CD4-positive, alpha-beta T cell treated with Interleukin-4 for 4 hours (primary cell): ENCODE measurements at places on chromosomes 3 and 15.

DNA sequence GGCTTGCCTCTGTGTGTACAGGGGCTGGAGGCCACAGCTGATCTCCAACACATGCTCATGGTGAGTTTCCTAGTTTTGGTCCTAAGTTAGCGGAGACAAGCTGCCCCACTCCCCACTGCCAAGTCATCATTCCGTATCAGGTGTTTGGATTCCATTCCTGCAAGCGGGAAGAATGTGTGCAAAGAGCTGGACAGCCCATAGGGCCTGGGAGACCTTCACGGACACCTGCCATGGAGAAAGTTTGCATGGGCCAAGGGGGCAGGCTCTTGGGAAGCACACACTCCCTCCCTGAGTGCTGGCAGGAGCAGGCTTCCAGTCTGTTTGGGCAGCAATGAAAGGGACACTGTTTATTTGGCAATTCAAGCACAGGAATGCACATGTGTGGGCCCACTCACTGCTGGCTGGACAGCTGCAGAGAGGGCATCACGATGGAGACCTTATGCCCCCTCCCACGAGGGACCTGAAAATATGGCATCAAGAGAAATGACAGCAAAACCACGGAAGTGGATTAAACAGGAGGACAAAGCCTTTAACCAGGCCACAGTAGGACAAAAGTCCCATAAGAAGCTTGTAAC, 149.7 kb downstream of the KLF13 start:
- DNase-seq, result no peak

GRCh38 chr3:4990069-4990468, 10.8 kb downstream of the BHLHE40 start:
- peak; percentile 40 for DNase-seq

DNA sequence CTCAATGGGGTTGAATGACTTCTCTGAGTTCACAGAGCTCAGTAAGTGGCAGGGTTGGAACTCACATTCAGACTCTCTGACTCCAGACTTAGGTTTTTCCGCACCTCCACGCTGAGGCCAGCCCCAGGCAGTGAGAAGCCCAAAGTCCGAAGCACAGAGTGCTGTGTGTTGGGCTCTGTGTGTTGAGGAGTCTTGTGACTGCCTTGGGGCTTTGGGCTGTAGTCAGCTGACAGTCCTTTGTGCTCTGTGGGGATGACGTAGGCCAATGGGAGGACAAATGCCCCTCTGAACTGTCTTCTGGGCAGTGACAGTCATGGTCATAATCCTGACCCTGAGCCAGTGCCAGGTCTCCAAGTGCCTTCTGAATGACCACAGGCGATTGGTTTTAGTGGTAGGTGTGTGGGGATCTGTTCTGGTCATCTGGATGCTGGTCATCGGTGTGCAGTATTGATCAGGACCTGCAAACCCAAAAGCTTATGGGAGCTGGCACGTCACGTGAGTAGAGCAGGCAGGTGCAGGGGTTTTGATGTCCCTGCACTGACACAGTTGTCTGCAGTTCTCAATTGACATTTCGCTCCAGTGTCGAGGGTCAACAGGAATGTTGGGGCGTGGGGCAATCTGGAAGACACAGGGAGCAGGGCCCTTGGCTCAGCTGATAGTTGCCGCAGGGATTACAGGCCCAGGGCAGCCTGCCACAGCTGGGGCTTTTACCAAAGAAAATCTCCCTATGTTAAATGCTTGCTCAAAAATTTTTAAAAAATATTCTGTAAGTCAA, 45.3 kb downstream of the CAPN3 start:
- no peak for DNase-seq

DNA sequence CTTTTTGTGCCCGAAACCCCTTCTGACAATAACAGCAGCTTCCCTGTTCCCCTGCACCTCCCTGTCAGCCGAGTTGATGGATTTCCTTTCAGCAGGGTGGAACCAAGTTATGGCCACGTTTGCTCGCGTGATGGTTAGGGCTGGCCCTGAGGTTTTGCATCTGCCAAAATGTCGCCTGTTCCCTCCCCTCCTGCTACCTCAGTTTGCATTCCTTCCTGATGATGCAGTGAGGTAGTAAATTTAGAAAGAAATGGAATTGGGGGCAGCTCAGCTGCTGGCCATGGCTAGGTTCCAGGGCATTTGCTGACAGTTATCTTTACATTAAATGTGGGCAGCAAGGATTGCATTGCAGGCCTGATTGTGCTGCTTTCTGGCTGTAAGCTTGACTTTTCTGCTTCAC, 13.2 kb downstream of the LIMD1 start:
- DNase-seq, result no peak

DNA sequence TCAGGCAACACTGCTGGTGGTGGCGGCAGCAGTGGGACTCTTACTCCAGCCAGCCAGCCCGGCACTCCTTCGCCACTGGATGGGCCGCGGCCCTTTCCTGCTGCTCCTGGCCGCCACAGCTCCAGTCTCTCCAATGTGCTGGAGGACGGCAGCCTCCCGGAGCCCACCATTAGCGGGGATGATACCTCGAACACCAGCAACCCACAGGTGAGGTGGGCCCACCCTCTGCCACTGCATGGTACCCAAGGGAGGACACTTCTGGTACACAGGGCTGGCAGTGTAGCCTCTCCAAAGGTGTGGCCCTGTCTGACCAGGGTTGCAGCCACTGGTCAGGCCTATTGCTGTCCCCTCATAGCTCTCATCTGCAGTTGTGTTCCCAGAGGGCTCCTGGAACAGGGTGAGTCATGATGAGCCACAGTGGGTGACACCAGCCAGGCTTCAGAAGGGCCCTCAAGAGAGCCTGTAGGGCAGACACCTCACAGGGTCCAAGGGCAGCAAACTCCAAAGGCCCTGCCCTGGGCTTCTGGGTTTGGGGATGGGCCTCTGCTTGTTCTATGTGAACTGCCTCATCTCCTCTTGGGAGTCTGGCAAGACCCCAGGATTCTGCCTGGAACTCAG, 20.8 kb downstream of the NBEAL2 start:
- no peak for DNase-seq

GRCh38 chr15:67146875-67147381, 81.5 kb downstream of the SMAD3 start:
- peak; percentile 42 for DNase-seq

- DNase-seq, result no peak
Observed at GRCh38 chr3:190380184-190380583, 7.8 kb upstream of the CLDN16 start.

DNA sequence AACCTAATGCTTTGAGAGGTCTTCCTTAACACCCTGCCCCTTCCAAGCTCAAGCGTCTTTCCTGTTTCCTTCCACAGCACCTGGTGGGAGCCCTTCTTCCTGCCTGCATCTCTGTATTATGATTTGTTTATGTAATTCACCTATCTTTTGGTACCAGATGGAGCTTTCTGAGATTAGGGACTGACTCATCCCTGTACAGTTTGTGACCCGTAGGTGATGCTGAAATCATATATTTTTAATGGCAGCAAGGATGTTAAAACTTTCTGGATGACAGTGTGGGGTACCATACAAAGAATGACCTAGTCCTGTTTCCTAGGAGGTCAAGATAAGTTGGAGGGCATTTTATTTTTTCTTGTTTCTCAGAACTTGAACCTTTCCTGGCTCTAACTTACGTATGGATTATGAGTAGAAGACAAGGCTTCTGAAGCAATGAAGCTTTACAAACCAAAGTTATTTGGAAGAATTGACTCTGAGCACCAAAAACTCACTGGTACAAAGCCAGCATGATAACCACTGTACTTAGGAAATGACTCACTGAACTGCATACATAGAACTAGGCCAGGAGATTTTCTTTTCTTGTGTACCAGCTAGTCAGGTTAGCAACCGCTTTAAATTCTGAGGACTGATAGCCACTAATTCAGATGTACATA, 46.6 kb downstream of the HHLA2 start:
- no peak for DNase-seq

GRCh38 chr15:47720555-47720954, 3.2 kb downstream of the SEMA6D start:
- DNase-seq, result no peak

GRCh38 chr3:78754066-78754743, 1013.6 kb downstream of the ROBO1 start:
- DNase-seq, result no peak

DNA sequence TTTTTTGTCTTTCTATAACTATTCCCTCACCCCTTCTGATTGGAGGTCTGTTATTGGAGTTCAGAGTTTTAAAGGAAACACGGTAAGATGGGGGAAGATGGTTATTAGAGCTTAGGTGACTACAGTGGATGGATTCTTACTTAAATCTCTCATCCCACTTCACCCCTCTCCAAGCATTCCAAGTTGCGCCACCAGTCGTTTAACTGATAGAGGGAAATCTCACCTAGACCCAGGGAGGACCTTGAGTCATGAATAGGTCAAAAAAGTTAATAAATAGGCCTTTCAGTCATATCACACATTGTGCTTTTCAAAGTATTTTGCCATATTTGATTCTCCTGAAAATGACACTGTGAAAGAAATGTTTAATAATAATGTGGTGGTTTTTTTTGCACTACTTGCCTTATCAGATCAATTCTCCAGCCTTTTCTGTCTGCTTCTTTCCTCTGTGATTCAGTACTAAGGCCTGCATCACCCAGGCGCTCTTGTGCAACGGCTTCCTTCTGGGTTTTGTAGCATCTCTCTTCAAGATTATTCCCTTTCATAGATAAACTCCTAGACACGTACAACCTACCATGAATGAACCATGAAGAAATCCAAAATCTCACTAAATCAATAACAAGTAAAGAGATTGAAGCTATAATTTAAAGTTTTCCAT, 100.4 kb upstream of the TGFBR2 start:
- DNase-seq, result no peak

GRCh38 chr3:27669591-27669990, 52.5 kb downstream of the EOMES start:
- no peak for DNase-seq

DNA sequence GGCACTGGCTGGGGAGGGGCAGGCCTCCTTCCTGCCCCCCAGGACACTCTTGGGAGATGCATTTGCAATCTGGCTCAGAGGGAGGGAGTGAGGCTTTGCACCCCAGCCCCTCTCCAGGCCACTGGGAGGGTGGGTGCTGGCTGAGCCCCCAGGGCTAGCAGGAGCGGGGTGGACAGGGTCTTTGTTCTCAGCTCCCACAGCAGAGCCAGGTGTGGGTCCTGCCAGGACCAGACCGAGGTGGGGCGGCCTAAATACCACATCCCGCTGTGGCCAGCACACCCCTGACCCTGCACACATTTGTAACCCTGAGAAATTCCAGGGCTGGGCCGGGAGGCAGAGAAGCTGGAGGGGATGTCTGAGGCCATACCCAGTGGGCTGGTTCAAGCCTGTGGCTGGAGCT, 41.0 kb downstream of the STARD5 start:
- DNase-seq, result no peak

DNA sequence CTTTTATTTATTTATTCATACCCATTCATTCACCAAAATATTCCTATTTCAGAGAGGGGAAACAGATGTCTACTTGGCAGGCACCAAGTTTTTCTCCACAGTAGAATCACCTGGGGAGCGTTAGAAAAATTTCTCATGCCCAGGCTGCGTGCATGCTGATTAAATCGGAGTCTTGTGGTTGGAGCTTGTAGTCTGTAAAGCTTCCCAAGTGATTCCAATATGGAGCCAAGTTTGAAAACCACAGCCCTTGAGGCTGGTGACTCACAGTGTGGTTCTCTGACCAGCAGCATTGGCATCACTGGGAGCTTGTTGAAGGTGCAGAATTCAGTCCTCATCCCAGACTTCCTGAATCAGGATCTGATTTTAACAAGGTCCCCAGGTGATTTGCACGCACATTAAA, 49.7 kb downstream of the PDHB start:
- DNase-seq, result no peak

- no peak for DNase-seq
Observed at GRCh38 chr15:78312536-78312935, 13.1 kb upstream of the SKIC8 start.

GRCh38 chr15:74844319-74845207, 1.6 kb upstream of the ULK3 start:
- no peak for DNase-seq

GRCh38 chr3:13023235-13023970, 49.8 kb downstream of the IQSEC1 start:
- no peak for DNase-seq

DNA sequence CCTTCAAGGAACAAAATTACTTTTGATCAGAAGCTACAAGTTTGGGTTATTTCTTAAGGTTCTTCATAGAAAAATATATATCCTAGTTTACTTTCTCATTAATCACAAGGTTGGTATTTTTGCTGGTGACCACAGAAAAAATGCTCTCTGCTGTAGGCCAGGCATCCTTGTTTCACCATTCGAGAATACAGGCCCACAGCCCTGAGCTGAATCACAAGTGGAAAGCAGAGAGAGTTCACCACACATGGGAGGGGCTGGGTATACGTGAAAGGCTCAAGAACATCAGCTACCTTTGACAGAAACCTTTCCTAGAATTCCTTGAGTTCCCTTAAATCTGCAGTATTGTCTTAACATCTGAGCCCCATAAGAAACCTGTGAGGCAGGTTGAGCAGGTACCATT, 23.2 kb downstream of the CPEB1 start:
- no peak for DNase-seq
